Stimulated activated CD4-positive, alpha-beta T cell treated with anti-CD3 and anti-CD28 coated beads, Interleukin-12 subunit alpha, Interleukin-12 subunit beta, amount 100 ng/mL, for 24 hours (primary cell): ENCODE measurements at places on chromosomes 6 and 20.

DNA sequence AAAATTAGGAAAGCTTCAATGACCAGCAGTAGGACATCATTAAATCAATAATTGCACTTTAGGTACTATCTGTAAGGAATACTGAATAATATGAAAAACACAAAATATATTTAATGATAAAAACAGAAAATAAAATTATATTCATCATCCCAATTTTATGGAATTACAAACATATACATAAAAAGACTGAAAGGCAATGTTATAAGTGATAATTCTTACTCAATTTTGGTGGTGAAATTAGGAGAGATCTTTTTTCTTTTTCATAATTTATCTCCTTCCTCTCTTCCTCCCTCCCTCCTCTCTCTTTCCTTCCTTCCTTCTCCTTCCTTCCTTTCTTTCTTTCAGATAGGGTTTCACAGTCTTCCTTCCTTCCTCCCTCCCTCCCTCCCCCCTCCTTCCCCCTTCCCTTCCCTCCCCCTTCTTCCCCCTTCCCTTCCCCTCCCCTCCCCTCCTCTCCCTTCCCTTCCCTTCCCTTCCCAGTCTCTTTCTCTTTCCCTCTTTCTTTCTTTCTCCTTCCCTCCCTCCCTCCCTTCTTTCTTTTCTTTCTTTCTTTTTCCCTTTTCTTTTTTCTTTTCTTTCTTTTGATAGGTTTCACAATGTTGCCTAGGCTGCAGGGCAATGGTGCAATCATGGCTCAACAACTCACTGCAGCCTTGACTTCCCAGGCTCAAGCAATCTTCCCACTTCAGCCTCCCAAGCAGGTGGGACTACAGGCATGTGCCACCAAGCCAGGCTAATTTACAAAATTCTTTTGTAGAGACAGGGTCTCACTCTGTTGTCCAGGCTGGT, 36.8 kb downstream of the RSPH3 start:
- DNase-seq = no peak

DNA sequence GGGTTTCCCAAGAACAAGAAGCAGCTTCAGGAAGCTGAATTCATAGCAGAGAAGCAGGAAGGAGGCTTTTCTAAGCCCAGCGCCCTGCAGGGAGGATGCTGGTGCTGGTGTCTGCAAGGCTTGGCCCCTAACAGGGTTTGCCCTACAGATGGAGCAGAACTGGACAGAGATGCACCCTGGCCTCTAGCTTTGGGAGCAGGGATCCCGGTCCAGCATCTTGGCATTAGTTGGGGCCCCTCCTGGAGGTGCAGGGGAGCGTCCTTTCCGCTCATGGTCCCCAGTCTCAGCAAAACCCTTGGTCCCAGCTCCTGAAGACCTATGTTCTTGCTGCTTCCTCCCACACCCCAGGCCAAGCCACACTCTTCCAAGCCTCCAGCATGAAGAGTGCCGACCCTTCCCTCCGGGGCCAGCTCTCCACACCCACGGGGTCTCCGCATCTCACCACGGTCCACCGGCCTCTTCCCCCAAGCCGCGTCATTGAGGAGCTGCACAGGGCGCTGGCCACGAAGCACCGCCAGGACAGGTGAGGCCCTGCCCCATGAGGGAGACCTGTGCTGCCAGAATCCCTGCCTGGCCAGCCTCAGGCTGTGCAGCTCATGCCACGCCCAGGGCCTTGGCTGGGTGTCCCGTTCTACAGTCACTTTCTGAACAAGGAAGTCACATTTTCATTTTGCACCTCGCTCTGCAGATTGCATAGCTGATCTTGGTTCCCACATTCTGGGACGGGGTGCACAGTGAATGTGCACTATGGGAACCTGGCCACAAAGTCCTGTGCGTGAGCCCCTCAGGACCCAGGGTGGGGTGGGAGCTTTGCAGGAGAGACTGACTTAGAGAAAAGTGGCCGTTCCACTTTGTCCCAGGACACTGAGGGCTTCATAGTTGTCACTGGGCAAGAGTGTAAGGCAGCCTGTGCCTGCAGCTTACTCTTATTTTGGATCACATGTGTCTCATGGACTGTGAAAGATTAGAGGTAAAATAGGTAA, 160.2 kb downstream of the SYCP2 start:
- DNase-seq = no peak

GRCh38 chr20:26214991-26215390, 518.3 kb upstream of the ZNF337 start:
- DNase-seq = no peak

- DNase-seq = no peak
Observed at GRCh38 chr6:85865420-85866369, 223.0 kb upstream of the SYNCRIP start.

DNA sequence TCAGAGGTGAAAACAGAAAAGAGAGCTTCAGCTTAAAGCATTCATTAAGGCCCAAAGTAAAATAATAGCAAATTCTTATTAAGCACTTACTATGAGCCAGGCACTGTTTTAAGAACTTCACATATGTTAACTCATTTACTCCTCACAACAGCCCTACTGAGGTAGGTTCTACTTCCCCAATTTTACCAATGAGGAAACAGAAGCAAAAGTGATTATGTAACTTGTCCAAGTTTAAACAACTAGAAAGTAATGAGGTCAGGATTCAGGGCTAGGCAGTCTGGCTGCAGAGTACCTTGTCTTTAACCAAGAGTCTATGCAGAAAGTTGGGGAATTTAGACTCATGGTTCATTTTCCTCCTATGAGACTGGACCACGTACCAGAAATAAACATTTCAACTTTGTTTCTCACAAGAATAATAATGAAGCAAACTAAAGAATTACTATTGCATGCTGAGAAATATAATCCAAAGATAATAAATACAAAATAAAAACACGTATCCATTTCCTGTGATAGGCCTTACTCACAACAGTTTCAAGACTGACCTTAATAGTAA, 3.8 kb downstream of the COL21A1 start:
- no peak for DNase-seq

GRCh38 chr20:63860325-63861051, 810 bp upstream of the ABHD16B start:
- no peak for DNase-seq
